Lung (tissue), 17 donors: ENCODE measurements at places on chromosomes 6 and 20. TPM values are rescaled to one million over a fixed set of nuclear protein-coding genes. Genes with fewer than 3 reads are reported as not detected.

DNA sequence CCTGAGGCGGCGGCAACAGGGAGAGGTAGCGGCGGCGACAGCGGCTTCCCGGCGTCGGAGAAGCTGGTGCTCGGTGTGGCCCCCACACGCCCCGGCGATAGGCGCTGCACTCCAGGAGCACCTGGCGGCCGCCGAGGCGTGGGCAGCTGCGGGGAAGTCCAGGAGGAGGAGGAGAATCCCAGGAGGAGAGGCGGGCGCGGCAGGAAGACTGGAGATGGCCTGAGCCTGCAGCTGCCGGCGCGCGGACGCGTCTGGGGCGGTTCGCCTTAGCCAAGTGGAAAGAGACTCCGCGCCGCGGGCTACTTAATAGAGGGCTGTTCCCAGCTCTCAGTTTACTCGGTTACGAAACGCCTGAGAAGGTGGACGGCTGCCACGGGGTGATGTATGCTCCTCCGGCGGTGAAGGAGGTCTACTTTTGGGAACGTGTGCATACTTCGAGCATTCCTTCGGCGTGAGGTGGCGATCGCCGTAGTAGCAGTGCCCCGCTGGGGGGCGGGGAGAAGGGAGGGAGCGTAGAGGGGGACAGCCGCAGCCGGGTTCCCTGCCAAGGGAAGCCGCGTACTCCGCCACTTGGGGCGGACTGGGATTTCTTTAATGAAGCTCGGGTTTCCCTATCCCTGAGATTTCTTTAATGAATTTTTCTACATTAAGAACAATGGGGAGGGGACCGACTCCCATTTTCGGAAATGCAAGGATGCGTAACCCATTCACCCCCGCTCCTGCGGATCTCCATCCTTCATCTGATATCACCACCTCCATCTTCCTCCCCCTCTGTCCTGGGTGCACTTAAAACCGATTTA, at the start of gene COL12A1:
Gene COL12A1, minus strand, starts transcription at position 278 of the 800 bp plus-strand sequence. CDS start 3,261 bp downstream, outside the sequence.
- DNase-seq = peak; percentile 74

- DNase-seq = no peak
Measured at GRCh38 chr6:20246125-20246524, 33.9 kb upstream of the MBOAT1 start.

Gene ZBTB46
- 4.4 TPM for polyA plus RNA-seq

- no peak for DNase-seq
Measured at GRCh38 chr6:121670511-121670910, 235.1 kb downstream of the GJA1 start.

- DNase-seq = no peak
Measured at GRCh38 chr6:14016432-14016831, 91.7 kb downstream of the RNF182 start.
